ENCODE measurements at places on chromosomes 12 and 14. TPM values are rescaled to one million over a fixed set of nuclear protein-coding genes. Genes with fewer than 3 reads are reported as not detected.

CLEC2A gene
- total RNA-seq: not detected

TRPV4 gene
- 2.0 TPM for total RNA-seq

PLEKHG7 gene
- total RNA-seq: not detected

CLEC4D gene
- total RNA-seq: not detected

TAS2R10 gene
- total RNA-seq: 4.6 TPM

SCN8A gene
- not detected for total RNA-seq

KIF5A gene
- total RNA-seq: 0.81 TPM

GNG2 gene
- total RNA-seq: 8.7 TPM

ALKBH1 gene
- total RNA-seq: 7.3 TPM

GRCh38 chr12:102024765-102025164, 37.0 kb downstream of the WASHC3 start:
- no peaks in the 10 kb centered on the region for H3K27me3 ChIP-seq
- no peak overlapping the region for H3K4me3 ChIP-seq
- DNase-seq: no peak
- H3K4me1 ChIP-seq: peaks cover 10% of the 10 kb centered on the region

DNA sequence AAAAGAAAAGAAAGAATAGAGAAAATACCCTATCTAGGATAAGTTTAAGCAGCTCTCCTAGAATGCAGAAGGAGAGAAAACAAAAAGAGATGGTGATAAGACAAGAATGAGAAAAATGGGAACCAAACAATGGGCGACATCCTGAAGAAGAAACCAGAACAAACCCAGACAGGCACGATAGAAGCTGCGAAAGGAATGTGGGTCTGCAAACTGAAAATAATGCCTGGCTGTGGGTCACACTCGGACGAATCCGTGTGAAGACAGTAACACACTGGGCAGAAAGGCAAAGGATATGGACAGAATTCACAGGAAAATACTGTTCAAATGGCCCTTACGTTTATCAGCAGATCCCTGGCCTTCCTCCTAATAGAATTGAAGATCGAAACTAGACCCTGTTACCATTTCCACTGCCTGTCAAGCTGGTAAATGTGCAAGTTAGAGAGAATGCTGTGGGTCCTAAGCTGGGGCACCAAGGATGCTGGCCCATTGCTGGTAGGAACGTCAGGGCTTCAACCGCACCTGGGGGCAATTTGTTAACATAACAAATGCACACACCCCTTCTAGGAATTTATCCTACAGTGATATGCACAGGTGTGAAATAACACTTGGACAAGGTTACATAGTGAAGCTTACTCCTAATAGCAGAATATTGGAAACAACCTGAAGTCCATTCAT, 117.5 kb upstream of the RFLNA start:
- DNase-seq: no peak
- H3K4me3 ChIP-seq: no peak overlapping the region
- H3K27me3 ChIP-seq: no peaks in the 10 kb centered on the region
- H3K36me3 ChIP-seq: no peaks in the 10 kb centered on the region

- H3K27me3 ChIP-seq: no peaks in the 10 kb centered on the region
- peaks cover 8% of the 10 kb centered on the region for H3K4me1 ChIP-seq
- no peak overlapping the region for H3K4me3 ChIP-seq
- H3K36me3 ChIP-seq: no peaks in the 10 kb centered on the region
- DNase-seq: no peak
These were observed 5.9 kb upstream of the BHLHE41 start for GRCh38 chr12:26130728-26131127.

- no peak for DNase-seq
- no peaks in the 10 kb centered on the region for H3K4me1 ChIP-seq
- H3K36me3 ChIP-seq: no peaks in the 10 kb centered on the region
These were observed 134.2 kb downstream of the NTF3 start for GRCh38 chr12:5565933-5566599.

DNA sequence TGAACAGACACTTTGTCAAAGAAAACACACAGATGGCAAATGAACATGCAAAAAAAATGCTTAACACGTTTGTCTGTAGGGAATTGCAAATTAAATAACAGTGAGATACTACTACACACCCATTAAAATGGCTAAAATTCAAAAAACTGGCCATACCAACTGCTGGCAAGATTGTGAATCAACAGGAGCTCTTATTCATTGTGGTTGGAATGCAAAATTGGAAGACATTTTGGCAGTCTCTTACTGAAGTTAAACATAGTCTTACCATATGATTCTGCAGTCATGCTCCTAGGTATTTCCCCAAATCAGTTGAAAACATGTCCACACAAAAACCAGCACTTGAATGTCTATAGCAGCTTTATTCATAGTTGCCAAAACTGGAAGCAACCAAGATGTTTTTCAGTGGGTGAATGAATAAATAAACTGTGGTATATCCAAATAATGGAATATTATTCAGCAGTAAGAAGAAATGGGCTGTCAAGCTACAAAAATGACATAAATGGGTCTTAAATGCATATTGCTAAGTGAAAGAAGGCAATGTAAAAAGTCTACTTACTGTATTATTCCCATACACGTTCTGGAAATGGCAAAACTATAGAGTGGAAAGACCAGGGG, 91.4 kb downstream of the PLEKHA5 start:
- DNase-seq: no peak
- no peak overlapping the region for H3K4me3 ChIP-seq
- H3K27ac ChIP-seq: no peak overlapping the region
- no peaks in the 10 kb centered on the region for H3K27me3 ChIP-seq
